Ureter (tissue), 1 donor: ENCODE measurements at places on chromosomes 5 and 9. TPM values are rescaled to one million over a fixed set of nuclear protein-coding genes. Genes with fewer than 3 reads are reported as not detected.

DNA sequence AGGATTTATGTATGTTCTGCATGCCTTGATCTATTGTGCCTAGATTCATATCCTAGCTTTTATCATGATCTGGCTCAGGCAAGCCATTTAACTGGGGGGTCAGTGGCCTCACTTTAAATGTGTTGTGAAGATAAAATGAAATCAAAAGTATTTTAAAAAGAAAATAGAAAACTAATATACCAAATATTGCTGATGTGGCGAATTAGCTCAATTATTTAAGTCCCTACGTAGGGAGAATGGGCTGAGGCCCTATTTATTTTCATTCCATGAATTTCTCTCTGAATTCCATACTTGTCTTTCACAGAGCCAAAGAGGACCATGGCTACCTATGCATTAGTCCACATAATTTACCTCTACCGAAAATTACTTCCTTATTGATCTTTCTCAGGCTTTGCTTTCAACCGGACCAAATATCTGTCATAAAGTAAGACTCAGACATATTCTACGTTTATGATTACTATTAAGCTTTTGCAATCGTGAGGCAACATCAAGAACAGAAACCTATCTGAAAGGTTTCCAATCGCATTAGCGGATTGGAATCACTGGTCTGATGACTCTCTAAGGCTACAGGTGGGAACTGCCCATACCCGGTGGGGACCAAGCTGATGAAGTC is 1.7 kb downstream of the MBLAC2 start:
- no peak for DNase-seq

GRCh38 chr5:53027913-53028312 is 38.8 kb downstream of the ITGA2 start:
- peak; percentile 53 for DNase-seq

DNA sequence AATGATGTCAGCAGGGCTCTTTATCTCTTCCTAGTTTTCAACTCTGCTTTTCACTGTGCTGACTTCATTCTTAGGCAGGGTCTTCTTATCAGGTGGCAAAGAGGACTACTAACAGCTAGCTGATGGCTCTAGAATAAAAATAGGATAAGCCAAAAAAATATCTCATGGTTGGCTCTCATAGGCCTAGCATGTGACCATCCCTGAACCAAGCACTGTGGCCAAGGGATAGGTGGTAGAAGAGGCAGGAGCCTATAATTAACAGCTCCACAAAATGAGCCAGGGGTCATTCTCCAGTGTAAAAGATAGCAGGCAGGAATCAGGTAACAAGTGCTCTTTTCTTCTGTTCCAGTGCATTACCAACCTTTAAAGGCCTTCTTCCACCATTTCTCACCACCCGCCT is 21.1 kb downstream of the ANKDD1B start:
- no peak for DNase-seq

DNA sequence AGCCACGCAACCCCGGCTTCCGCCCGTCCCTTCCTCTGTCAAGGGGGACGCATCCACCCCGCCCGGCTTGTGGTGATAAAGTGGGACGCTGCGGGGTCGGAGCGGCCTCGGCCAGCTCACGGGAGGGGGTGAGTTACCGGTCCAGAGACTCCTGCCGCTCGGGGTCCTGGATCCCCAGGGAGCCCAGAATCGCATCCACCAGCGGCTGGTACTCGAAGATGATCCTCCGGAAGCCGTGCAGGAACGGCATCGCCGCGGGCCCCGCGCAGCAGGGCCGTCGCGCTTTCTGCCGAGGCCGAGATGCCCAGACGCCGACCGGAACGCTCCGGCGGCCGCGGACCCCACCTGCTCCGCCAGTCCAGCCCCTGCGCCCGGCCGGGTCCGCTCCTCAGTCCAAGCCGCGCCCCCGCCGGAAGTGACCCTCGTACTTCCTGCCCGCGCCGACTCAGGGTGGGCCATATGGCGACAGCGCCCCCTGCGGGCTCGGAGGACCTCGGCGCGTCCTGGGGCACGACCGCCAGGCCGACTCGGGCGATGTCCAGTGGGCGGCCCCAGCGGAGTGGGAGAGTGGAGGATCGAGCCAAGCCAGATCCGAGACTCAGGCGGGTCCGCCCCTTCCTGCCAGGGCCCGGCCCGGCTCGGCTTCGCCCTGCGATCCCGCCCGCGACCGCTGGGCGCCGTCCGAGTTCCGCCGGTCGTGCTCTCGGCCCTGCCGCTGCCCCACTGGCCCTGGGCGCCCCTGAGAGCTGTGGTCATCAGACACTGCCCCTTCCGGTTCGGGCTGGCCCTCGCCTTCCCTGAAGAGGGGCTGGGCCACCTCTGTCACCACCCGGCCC is at the start of gene ASB6:
Gene ASB6 (minus strand): TSS at position 402 of the 836 bp plus-strand sequence. CDS start 152 bp downstream, at position 250.
- DNase-seq, result peak; percentile 97

SHISAL2B gene
- not detected for total RNA-seq

CCL21 gene
- 55.1 TPM for total RNA-seq
